CD4-positive, alpha-beta T cell treated with Interleukin-4 for 4 hours (primary cell): ENCODE measurements at places on chromosomes 1 and 21.

DNA sequence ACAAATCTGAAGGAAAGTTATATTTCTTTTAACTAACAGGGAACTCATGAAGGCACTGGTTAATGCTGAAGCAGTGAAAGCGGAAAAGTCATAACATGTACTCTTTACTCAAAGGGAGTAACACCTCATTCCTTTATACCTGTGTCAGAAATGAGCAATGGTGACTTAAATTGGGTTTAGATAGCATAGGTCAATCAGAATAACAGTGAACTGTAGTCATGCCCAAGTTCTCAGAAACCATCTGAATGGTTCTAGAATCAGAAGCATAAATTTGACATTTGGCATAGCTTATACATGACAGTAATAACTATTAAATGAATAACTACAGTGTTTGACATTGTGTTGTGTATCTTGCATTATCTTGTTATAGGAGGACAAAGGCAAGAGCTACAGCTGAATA lies 382.0 kb downstream of the NUF2 start:
- no peak for DNase-seq

GRCh38 chr1:161335796-161336195 lies 21.6 kb downstream of the SDHC start:
- no peak for DNase-seq

- DNase-seq: no peak
Measured at GRCh38 chr1:24639881-24640280, 3.2 kb upstream of the SRRM1 start.

DNA sequence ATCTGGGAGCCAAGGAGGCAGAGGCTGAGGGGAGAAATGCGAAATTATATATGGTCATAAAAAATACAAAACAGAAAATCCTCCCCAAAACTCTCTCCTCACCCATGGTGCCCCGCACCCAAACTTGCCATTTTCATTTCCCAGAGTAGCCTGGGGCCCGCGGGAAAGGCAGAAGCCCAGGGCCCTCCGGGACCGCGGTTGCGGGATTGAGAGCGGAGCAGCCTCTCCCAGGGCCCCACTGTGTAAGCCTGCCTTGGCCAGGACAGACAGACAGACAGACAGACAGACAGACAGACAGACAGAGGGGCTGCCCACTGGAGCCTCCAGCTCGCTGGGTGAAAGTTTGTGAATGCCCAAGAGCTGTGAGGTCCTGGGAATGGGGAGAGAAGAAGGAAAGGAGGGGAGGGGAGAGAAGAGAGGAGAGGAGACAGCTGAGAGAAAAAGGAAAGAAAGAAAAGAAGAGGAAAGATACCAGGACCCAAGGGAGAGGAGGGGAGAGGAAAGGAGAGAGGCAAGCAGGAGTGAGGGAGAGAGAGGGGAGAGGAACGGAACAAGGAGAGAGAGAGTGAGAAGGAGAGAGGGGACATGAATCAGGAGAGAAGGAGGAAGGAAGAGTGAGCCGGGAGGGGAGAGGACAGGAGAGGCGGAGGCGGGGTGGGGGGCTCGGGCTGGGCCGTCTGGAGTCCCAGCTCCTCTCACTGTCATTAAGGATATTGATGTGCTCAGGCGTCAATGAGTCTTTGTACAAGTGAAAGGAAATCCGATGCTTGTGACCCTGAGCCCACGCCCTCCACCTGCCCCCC lies 69.3 kb upstream of the CASZ1 start:
- DNase-seq: no peak

GRCh38 chr1:46983830-46984586 lies 39.5 kb upstream of the CYP4X1 start:
- no peak for DNase-seq

GRCh38 chr1:215277532-215277931 lies 195.0 kb downstream of the KCNK2 start:
- no peak for DNase-seq

- no peak for DNase-seq
Measured at GRCh38 chr1:10431070-10431730, 967 bp downstream of the CENPS start.

GRCh38 chr1:222892137-222892769 lies 77.4 kb downstream of the DISP1 start:
- DNase-seq: no peak

DNA sequence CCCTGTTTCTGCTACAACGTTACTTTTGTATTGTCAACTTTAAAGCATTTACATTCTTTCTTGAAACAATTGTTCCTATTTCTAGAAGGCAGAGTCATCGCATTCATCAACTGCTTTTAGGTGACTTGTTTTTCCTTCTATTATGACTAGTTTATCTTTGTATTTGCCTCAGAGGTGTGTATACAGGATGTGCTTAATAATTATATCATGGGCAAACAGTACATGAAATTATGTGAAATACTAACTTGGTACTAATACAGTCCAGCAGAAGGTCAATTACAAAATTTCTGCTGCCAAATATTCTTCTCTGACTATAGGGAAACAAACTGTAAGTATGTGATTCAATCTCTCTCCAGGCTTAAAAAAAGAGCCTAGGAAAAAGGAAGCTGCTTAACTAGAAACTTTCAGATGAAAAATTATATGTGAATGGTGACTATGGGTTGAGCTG lies 101.6 kb downstream of the C4BPA start:
- DNase-seq: no peak

GRCh38 chr1:2930913-2931723 lies 90.1 kb upstream of the ACTRT2 start:
- no peak for DNase-seq

- no peak for DNase-seq
Measured at GRCh38 chr1:118927427-118928187, 60.5 kb downstream of the TBX15 start.

GRCh38 chr1:206847337-206847834 lies 18.0 kb upstream of the IL20 start:
- no peak for DNase-seq

DNA sequence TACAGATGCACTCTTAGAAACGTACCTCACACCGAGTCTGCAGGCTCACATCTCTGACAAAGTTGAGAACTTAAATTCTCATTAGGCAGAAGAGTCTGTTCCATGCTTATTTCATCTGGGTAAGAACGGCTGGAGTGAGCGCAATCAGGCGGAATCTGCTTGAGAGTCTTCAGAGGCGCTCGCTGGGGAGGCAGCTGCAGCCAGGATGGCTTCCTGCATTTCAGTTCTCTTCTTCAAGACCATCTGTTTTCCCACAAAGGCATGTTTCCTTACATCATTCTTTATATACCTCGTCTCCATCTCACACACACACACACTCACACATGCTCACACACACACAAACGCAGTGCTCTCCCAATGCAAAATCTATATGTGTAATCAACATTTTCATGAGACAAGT lies 497.1 kb downstream of the AJAP1 start:
- no peak for DNase-seq
